Activated effector memory CD4-positive, alpha-beta T cell treated with anti-CD3 and anti-CD28 coated beads, Interleukin-2, amount 50 U/mL, for 16 hours (primary cell): ENCODE measurements at places on chromosomes 4 and X.

DNA sequence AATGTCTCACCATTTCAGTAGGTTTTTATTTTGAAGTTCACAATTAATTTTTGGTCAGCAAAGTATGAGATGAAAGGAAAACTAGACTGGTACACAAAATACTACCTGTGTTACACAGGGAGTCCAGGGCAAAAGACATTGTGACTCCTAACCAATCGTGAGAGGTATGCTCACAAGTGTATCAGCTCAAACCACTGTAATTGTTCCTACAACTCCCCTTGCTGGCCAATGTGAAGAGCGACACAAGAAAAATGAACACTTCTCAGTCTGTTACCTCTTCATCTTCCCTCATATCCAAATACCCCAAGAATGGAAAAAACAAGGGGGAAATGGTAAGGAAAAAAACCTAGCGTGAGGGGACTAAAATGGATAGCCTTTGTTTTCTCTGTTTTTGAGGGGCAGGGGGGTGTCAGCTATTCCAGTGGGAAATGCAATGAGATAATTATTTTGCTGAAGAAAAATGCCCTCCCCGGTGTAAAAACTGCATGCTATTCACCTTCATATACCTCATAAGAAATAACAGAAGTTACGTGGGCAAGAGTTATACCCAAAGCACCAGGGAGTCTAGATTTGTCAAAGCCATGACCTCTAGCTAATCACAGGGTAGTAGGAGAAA, 30.6 kb upstream of the NSUN7 start:
- DNase-seq: no peak

DNA sequence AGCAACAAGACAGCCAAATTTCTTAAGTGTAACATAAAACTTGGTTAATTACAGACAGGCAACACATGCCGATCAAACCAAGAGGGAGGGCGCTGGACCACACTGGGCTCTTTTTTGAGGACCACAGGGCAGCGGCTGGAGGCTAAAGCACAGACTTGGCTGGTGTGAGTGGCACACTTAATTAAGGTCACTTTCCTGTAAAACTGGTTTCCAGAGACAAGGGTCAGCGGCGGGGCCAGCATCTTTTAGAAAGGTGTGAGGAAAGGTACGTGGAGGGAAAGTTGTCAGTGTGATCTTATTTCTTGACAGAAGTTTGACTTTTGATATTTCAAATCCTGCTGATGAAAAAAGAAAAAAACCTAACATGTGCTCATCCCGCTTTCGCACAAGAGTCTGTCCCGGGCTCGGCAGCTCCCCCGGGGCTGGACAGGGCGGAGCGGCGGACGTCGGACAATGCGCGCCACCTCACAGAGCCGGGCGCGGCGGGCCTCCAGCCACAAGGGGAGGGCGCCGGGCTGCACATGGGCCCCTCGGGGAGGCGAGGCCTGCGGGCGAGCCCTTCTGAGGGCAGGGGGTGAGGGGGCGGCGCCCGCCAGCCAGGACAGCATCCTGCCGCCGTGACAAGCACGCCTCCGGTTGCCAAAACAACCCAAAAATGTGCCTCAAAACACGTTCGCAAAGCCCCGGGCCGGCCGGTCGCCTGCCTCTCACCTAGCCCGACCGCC, 660 bp upstream of the HSPA4L start:
- no peak for DNase-seq

GRCh38 chr4:59676389-59676788, 1523.7 kb upstream of the ADGRL3 start:
- DNase-seq: no peak

GRCh38 chr4:154399259-154399974, 92.2 kb downstream of the DCHS2 start:
- no peak for DNase-seq

DNA sequence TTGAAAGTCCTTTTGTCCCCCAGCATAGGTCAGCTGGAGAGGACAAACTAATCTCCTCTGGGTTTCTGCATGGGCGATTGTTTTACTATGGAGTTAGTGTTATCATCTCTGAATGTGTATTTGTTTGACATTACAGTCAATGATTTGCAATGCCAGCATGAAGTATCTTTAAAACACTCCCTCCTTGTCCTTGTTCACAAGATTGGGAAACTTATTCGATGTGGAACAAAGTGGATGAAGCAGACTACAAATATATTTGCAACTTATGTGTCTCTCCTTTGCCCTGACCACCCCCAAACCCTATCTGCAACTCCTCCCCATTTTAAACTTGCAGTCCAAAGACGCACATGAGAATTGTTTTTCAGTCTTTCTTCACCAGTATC, 1.5 kb upstream of the PITX2 start:
- no peak for DNase-seq

DNA sequence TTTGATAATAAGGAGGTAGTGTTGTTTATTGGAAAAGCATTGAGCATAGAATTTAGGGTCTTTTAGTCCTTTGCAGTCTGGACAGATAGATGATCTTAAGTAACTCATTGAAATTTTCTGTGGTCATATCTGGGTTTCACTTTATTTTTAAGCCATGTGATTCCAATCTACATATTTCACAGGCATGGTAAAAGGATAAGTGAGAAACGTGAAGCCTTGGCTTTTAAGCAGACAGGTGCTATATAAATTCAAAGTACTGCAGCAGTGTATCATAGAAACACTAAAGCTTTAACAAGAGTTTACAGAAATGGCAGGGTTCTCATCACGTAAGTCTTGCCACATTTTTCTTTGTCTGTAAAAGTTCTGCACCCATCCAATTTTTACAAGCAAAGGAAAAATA, 4.9 kb downstream of the PLS3 start:
- DNase-seq: no peak
